ENCODE measurements at places on chromosomes 1 and 21. TPM values are rescaled to one million over a fixed set of nuclear protein-coding genes. Genes with fewer than 3 reads are reported as not detected.

Gene PGLYRP3
- not detected for polyA plus RNA-seq

GRCh38 chr1:184242507-184242943 lies 144.3 kb upstream of the C1orf21 start:
- no peak for DNase-seq
- H3K36me3 ChIP-seq = no peaks in the 10 kb centered on the region
- H3K4me1 ChIP-seq = peaks cover 3% of the 10 kb centered on the region
- peak overlapping the region; percentile 59 for H3K27ac ChIP-seq
- H3K4me3 ChIP-seq = no peak overlapping the region

DNA sequence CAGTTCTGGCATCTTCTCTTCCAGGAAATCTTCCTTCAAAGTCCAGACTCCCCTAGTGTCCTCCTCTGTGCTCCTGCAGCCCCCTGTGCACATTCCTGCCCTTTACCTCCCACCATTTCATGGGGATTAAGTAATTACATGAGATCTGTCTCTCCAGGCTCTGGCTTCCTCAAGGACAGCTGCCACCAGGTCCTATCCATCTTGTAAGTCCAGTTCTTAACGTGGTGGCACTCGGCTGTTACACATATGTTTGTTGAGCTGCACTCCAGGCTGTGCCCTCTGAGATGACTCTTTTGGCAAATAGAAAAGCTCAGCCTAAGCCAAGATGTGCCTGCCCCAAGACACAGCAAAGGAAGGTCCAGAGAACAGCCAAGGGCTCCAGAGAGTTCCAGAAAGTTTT lies 57.4 kb upstream of the CAMK1G start:
- no peaks in the 10 kb centered on the region for H3K27me3 ChIP-seq
- H3K4me1 ChIP-seq = no peaks in the 10 kb centered on the region
- H3K4me3 ChIP-seq = no peak overlapping the region
- no peak overlapping the region for H3K27ac ChIP-seq
- no peaks in the 10 kb centered on the region for H3K36me3 ChIP-seq

DNA sequence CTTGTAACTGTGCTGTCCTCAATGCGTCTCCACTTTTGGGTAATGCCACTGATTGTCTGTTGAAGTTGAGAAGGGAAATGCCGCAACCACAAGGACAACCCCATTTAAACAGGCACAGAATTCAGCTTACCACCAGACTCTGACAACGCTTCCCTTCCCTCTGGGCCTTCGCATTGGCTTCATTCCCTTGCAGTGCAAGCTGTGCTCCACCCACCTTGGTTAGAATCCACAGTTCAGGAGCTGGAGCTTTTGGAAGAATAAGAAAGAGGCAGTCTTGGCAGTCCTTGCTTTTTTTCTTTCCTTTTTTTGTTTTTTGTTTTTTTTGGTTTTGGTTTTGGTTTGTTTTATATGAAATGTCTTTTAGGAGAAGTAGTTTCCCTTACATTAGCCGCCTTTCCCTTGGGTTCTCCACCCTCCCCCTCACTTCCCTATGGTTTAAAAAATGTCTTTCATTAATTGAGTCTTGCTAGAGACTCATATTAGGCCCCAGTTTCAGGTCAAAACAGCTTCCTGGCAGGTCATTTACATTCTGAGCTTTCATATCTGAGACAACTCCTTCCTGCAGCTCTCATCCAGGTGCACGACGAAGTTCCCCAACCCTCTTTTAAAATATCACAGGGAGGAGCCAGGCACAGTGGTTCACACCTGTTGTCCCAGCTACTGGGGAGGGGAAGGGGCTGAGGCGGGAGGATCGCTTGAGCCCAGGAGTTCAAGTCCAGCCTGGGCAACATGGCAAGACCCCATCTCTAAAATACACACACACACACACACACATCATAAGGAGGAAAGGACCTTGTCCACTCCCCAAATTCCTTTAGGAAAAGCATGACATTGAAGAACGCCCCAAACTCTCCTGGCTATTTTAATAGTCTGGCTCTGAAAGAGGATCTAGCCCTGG lies 20.7 kb upstream of the LAX1 start:
- H3K27ac ChIP-seq = no peak overlapping the region
- peaks cover 26% of the 10 kb centered on the region for H3K4me1 ChIP-seq
- H3K27me3 ChIP-seq = no peaks in the 10 kb centered on the region

GRCh38 chr1:59516881-59517280 lies 220.0 kb downstream of the FGGY start:
- H3K36me3 ChIP-seq = no peaks in the 10 kb centered on the region
- peak overlapping the region; percentile 14 for H3K27ac ChIP-seq
- no peak overlapping the region for H3K4me3 ChIP-seq
- no peak for DNase-seq
- H3K4me1 ChIP-seq = no peaks in the 10 kb centered on the region

GRCh38 chr21:40685141-40685540 lies 161.8 kb downstream of the DSCAM start:
- no peak overlapping the region for H3K4me3 ChIP-seq
- H3K27ac ChIP-seq = no peak overlapping the region
- H3K4me1 ChIP-seq = no peaks in the 10 kb centered on the region
- H3K27me3 ChIP-seq = no peaks in the 10 kb centered on the region
- DNase-seq = no peak

- no peaks in the 10 kb centered on the region for H3K4me1 ChIP-seq
- H3K27ac ChIP-seq = no peak overlapping the region
- no peaks in the 10 kb centered on the region for H3K36me3 ChIP-seq
- no peak for DNase-seq
- H3K4me3 ChIP-seq = no peak overlapping the region
Measured at GRCh38 chr1:171606402-171606941, 15.6 kb upstream of the MYOCOS start.

Gene WNT3A
- polyA plus RNA-seq = not detected

DNA sequence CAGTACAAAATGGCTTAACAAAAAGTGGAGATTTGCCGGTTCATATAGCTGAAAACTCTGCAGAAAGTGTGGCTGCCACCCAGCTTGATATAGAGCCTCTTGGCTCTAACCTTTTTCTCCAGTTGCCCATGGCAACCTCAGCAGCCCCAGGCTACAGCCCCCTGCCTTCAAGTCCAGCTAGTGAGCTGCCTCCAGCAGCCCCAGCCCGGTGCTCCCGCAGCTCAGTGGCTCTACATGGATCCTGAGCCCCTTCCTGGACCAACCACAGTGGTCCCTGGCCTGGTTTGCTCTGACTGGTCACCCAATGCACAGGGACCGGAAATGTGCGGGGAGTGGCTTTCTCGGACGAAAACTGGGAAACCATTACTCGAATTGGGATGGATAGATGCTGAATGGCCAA lies 13.3 kb upstream of the ATF3 start:
- no peak overlapping the region for H3K4me3 ChIP-seq
- DNase-seq = no peak
- H3K27ac ChIP-seq = no peak overlapping the region
- no peaks in the 10 kb centered on the region for H3K36me3 ChIP-seq
- H3K4me1 ChIP-seq = peaks cover 14% of the 10 kb centered on the region

DNA sequence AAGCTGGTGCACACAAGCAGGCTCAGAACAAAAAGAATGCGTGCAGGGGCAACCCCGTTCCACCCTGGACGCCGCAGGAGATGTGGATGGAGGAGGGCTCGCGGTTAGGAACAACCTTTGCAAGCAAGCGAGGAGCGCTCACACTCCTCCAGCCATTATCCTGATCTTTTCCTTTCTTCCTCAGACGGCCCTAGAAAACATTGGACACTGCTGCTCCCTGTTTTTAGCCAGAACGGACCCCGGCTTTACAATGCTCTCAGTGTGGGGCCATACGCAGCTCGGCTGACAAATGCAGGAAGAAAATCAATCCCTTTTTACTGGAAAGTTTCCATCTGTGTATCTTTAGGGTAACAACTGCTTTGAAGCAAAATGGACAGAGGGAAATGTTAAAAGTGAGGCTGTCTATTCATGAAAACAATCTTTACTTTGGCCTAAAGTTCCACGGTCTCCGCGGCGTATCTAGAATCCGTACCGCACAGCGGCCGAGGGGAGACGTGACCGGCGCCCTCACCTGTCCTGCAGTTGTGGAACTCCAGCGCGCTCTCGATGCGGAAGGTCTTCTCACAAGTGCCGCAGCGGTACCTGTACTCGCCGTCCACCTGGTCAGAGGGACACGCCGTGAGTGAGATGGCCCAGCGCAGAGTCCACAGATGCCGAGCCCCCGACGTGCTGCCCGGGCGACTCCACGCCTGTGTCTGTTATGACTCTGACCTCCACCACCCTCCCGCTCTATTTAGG lies 44.0 kb downstream of the PRDM15 start:
- no peak overlapping the region for H3K4me3 ChIP-seq
- no peak overlapping the region for H3K27ac ChIP-seq
- peak; percentile 62 for DNase-seq
- peaks cover 90% of the 10 kb centered on the region for H3K36me3 ChIP-seq

DNA sequence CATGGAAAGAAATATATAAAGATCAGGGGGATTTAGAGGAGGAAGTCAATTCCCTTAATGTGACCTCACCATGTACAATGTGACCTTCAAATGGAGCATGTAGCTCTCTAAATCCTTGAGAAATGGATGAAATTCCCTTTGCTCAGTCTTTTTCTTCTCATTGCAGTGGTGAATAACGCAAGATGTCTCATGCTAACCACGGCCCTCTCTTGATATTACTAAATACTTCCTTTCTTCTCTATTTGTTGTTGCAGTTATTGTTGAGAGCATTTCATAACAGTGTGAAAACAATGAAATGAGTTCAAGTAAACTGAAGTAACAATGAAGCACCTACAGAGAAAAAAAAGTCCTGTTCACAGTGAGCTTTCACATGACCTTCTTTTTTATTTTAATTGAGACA lies 55.6 kb downstream of the ZNF281 start:
- no peaks in the 10 kb centered on the region for H3K36me3 ChIP-seq
- DNase-seq = no peak
- no peak overlapping the region for H3K4me3 ChIP-seq
- H3K4me1 ChIP-seq = peaks cover 35% of the 10 kb centered on the region
- peak overlapping the region; percentile 83 for H3K27ac ChIP-seq

- no peaks in the 10 kb centered on the region for H3K27me3 ChIP-seq
- no peak for DNase-seq
- H3K27ac ChIP-seq = peak overlapping the region; percentile 76
- H3K36me3 ChIP-seq = peaks cover 18% of the 10 kb centered on the region
Measured at GRCh38 chr21:42300045-42300583, 15.1 kb downstream of the TFF3 start.

DNA sequence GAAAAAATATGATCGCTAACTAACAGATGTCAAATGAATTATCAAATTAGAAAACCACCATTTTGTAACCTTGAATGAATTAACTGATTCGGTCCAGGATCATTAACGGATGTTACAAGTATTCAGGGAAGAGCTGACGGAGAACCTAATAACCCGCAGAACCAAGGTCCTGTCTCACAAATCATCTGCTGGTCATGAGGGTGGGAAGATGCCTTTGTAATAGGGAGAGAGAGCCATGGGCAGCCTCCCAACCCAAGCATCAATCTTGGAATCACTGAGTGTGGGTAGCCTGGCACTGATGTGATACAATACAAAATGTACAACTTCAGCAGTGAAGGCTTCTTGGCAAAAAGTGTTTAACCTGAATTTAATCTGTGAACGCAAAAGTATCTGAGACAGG lies 89.6 kb upstream of the CLDN14 start:
- no peaks in the 10 kb centered on the region for H3K36me3 ChIP-seq
- no peaks in the 10 kb centered on the region for H3K27me3 ChIP-seq
- no peaks in the 10 kb centered on the region for H3K4me1 ChIP-seq
- no peak overlapping the region for H3K4me3 ChIP-seq
- H3K27ac ChIP-seq = no peak overlapping the region

DNA sequence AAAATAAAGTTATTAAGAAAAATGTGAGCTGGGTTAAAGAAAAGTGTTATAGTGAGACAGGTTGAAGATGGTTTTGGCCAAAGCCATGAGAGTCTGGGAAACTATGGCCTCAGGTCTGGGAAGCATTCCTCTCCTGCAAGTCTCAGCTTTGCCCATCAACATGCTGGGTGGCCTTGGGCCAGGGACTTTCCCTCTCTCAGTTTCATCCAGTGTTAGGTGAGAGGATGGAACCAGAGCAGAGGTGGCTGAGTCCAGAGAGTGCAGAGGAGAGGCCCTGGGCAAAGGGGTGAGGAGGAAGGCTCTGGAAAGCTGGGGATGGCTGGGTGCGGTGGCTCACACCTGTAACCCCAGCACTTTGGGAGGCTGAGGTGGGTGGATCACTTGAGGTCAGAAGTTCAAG lies 10.5 kb downstream of the PADI2 start:
- H3K27me3 ChIP-seq = no peaks in the 10 kb centered on the region
- no peak overlapping the region for H3K27ac ChIP-seq
- H3K36me3 ChIP-seq = no peaks in the 10 kb centered on the region
- DNase-seq = no peak
- no peak overlapping the region for H3K4me3 ChIP-seq
- H3K4me1 ChIP-seq = no peaks in the 10 kb centered on the region

Gene S100A8
- polyA plus RNA-seq = 2,335 TPM

Gene SLC6A9
- polyA plus RNA-seq = 0.26 TPM

DNA sequence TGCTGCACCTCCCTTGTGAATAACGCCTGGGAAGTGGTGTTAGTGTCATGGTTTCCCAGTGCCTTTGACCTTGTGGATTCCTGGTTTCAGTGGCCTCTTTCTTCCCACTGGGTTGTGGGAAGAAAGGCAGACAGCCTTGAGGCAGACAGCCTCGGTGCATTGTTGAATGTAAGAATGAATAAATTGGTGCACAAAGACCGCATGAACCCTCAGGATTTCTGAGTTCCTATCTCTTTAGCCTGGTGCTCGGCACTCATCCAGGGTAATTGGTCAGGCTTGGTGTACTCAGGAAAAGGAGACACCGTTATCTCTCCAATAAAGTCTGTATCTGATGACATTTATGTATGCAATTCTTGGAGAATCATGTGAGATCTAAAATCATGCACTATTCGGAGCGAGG lies 5.1 kb downstream of the ZNF362 start:
- no peak overlapping the region for H3K4me3 ChIP-seq
- H3K4me1 ChIP-seq = peaks cover 26% of the 10 kb centered on the region
- no peak overlapping the region for H3K27ac ChIP-seq
- no peak for DNase-seq

- no peak overlapping the region for H3K4me3 ChIP-seq
- H3K27me3 ChIP-seq = no peaks in the 10 kb centered on the region
- H3K36me3 ChIP-seq = no peaks in the 10 kb centered on the region
- H3K27ac ChIP-seq = no peak overlapping the region
- H3K4me1 ChIP-seq = peaks cover 7% of the 10 kb centered on the region
Measured at GRCh38 chr1:241527146-241527545, 5.0 kb upstream of the KMO start.

- H3K36me3 ChIP-seq = no peaks in the 10 kb centered on the region
- H3K4me1 ChIP-seq = peaks cover 79% of the 10 kb centered on the region
- H3K27me3 ChIP-seq = no peaks in the 10 kb centered on the region
- no peak for DNase-seq
- H3K27ac ChIP-seq = peak overlapping the region; percentile 18
- H3K4me3 ChIP-seq = no peak overlapping the region
Measured at GRCh38 chr21:37263827-37264600, 3.1 kb downstream of the VPS26C start.
